ENCODE measurements at places on chromosomes 7 and 10. TPM values are rescaled to one million over a fixed set of nuclear protein-coding genes. Genes with fewer than 3 reads are reported as not detected.

DNA sequence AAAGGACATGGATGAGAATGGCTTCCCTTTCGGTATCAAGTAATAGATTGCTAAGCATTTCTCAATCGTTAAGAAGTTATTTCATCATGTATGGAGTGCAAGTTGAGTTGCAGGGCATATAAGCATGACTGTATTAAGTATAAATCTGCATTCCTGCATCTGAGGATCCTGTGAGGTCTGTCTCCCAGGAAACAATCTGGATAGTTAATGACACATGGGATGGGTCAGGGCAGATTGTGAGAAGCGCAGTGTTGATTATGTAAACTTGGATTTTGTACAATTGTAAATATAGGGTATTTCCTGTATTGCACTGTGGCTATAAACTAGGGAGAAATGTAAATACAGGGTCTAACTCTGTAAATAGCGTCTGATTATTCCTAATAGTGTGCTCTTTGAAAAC lies 102.6 kb downstream of the PLXDC2 start:
- DNase-seq: no peak

DNA sequence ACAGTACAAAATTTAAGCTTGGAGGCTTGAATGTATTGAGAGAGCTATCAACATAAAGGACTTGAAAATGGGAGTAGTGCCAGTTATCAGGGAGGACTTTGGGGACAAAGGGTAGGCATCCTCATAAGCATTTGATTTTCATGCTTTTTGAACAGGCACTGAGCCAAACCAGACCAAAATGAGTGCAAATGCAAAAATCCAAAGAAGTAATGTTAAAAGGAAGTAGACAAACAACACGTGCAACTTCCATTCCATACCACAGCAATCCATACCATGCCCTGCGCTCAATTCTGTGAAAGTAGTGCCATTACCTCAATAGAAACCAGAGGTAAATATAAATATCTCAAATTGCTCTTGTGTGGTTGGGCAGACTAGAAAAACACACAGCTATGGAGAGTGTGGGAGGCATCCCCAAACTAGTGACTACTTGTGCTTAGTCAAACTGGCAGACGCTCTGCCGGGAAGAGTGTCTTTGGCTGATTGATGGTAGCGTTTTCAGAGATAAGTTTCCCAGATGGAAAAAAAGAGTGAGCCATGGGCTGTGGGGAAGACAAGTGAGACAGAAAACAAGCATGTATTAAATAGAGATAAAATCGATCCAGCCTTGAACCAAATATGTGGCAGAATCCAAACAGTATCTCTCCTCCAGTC lies 161.5 kb downstream of the CREB5 start:
- no peak for DNase-seq

DNA sequence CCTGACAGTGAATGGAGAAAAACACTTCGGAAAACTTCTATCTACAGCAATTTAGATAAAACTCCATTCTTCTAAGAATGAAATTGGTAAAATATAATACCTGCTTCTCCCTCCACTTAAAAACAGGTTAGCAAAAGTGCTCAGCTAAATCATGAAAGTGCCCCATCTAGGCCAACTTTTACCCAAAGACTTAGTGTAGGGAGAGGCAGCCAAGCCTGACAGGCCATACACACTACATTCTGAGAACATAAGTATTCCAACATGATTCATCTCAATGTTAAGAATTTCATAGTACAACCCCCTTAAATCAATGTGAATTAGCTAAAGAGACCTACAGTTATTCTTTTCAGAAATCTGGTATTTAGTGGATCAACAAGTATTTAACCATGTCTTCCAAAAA lies 7.2 kb downstream of the FAM3C start:
- DNase-seq: no peak

DNA sequence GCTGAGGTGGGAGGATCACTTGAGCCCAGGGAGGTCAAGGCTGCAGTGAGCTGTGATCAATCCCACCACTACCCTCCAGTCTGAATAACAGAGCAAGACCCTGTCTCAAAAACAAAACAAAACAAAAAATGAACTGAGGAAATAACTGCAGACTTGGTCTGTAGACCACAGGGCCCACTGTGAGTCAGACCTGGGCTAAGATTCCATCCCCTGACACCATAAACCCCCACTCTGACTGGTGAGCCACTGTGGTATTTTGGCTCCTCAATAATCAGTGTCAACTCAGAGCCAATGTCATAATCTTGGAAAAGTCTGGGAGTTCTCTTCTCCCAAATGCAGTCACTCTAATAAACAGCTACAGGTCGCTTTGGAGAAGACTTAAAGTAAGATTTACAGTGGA lies 24.0 kb upstream of the ERCC6 start:
- DNase-seq: no peak

- DNase-seq: no peak
Measured at GRCh38 chr10:128645486-128645885, 519.3 kb upstream of the MKI67 start.

DNA sequence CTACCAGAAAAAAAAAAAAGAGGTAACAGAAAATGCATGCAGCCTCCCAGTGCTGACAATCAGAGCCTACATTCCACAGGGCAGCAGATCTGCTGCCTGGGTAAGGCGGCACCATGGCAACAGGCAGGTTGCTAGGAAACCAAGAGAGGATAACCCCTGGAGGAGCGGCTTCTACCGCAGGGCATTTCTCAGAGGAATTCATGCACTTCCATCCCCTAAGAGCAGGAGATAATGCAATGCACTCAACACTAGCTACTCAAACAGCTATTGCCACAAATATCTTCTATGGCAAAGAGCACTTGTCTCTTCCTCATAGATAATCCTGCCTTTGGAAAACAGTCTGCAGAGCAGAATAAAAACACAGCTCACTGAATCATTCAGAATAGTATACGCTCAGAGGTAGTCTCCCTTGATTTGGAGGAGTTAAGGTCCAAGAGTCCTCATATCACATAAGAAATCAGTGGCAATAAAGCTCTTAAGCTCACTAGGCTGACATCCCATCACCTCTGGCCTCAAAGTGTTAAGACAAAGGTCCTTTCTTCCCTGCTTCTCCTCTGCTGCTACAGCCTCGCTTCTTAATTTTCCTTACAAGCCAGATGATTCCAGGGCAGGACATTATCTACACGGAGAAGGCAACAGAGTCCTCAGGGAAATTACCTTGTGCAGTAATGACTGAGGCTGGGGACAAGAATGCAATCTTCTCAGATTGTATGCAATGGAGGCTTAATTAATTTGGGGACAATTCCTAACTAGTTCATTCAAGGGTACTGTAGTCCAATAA lies 10.7 kb downstream of the PSAP start:
- DNase-seq: peak; percentile 97

DNA sequence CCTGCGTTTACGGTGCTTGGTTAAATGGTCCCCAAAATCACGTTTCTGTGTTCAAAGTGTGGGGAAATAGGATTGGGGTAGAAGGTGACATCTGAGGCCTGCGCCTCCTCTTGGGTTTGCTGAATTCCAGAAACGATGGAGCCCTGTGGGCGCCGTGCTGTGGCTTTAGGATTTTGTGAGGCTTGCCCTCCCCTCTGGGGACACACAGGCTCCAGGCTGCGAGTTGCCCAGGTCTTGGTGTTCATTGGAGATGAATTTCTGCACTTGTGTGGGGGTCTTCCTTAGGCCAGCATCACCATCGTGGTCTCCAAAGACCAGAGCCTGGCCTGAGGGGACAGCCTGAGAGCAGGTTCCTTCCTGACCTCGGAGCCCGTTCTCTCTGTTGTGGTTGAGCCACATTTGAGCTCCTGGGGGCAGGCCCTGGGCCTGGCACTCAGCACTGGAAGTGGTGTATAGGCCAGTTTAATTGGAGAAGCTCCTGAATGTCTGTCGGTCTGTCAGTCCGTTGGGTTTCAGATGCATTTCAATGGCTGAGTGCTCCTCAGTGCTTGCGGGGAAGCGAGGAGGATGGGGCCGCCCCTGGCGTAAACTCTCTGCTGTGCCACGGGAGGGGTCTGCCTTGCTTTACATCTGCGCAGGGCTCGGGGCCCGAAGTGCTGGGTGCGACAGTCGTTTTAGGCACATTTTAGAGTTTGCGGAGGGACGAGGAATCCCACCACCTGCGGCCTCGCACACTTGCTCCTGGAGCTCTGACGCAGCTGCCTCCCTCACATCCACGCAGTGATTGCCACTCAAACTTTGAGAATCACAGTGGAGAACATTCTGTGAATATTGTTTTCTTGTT lies 71.7 kb downstream of the DNAJB6 start:
- DNase-seq: peak; percentile 50

- peak; percentile 60 for DNase-seq
Measured at GRCh38 chr10:65348637-65349036, 1577.2 kb upstream of the LRRTM3 start.

- no peak for DNase-seq
Measured at GRCh38 chr7:43760861-43761260, 2.4 kb downstream of the BLVRA start.

DNA sequence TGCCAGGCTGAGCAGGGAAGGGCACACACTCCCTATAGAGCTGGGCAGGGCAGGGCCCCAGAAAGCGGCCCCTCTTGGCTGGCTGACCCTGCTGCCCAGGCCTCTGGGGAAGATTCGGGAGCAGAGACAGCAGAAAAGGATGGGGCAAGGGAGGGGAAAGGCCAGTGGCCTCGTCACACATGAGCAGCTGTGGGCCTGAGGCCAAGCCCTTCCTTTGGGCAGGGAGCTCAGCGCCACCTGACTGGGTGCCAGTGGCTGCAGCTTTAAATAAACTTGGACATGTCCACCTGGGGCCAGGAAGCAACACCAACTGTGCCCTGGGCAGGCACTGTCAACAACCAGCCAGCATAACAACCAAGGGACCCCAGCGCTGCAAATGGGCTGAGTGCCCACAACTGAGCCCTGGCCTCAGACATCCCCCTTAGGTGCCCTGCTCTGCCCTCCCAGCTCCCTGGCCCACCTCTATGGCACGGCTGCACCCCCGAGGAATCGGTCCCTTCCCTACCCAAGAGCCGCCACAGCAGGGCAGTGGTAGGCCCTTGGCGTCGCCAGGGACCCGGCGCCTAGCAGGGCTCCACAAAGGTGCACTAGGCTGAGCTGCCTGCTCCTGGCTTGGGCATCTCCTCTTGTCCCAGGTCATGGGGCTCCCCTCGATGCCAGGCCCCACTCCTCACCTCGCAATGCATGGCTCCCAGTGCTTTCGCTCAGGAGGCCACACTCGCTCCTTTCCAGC lies 2.6 kb downstream of the CAMK2B start:
- DNase-seq: no peak

The SPDYE5 gene
- total RNA-seq: not detected

The ZNF655 gene
- 52.2 TPM for total RNA-seq

DNA sequence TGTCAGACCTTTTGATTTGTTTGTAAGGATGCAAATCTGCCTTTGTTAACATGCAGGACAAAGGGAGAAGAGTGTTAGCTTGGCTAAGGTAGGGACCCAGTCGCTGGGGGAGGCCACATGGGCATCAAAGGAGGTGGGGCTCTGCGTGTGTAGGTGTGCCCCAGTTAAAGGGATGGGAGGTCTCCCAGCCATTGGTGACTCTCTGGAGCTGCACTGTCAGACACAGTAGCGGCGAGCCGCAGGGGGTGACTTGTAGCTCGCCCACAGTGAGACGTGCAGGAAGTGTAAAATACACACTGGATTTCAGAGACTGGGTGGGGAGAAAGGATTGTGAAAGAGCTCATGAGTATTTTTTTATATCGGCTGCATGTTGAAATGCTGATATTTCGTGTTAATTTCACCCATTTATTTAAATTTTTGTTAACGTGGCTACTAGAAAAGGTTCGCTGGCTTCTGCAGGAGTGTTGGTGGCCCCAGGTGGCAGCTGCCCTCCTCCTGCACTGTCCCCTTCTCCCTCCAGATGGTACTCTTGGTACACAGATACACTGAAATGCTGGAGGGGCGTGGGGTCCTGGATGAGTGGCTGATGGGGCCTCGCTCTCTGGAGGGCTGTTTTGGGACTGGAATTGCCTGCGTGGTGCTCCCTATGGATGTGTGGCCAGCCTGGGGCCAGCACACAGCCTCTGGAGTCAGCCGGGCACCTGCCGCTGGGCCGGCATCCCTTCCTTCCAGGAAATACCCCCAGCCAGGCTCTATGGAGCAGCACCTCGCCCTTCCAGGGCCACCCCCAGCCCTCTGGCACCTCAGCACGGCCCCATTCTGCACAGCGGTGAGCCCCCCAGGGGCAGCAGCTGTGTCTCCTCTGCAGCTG lies 59.2 kb downstream of the LHPP start:
- peak; percentile 48 for DNase-seq

The CADPS2 gene
- total RNA-seq: 11.7 TPM

- DNase-seq: no peak
Measured at GRCh38 chr7:11449316-11449715, 382.7 kb downstream of the THSD7A start.

The NPY4R gene
- 0.14 TPM for total RNA-seq

- no peak for DNase-seq
Measured at GRCh38 chr10:55476129-55476528, 675.1 kb upstream of the PCDH15 start.

The ANAPC16 gene
- total RNA-seq: 68.4 TPM

DNA sequence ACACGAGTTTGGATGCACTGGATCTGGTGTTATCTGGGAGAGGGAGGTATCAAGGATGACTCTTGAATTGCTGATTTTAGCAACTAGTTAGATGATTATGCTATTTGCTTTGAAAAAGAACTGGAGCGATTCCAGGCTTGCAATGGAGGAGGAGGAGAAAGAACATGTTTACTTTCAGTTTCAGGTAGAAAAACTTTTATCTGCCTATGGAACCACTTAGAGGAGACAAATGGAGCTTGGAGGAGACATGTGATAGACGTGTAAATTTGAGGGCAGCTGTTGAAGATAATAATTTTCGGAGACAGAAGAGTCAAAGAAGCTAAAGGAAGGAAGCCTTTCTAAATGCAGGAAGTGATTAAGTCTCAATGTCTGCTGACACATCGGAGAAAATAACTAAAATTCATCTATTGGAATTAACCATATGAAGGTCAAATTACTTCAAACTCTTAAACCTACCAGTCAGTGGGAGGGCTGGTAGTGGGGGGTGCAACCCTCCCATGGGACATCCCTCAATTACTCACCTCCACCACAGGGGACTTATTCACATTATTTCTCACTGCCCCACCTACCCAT lies 56.4 kb upstream of the GNAI1 start:
- DNase-seq: no peak

Data from endodermal cell (in vitro differentiated cells).